GM03348 (cell line): ENCODE measurements at places on chromosomes 2 and 18.

DNA sequence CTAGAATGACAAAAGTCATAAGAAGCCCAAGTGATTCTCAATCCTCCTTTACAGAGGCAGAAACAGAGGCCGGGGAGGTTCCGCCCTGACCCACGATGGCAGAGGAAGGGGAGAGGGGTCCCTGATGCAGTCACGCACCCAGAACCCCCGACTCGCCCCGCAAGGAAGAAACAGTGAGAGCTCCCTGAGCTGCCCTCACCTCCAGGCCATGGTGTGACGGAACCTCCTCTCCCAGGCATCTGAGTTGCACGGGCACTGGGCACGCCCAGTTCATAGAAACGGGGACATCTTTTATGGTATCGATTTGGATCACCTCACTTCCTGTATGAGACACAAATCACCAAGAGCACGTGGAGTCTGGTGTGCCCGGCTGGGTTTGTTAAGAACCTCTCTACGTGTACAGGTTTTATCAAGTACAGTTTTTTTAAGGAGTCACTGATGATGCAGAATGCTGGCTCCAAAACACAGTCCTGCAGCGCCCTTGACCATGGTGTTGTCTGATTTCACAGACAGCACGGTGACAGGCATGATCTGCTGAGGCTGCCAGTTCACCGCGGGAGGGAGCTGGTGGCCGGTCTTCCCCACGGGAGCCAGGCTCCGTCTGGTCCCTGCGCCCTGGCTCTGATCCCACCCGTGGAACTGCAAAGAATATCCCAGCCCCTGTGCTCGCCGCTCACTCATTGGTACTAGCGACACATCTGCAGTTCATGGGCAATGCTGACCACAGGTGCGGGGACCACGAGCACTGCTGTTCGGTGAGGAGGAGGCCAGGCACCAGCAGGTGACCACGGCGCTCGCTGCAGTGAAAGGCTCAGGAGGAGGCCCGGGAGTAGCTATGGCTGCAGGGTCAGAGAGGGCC is 35.6 kb downstream of the PXDN start:
- no peak for DNase-seq

DNA sequence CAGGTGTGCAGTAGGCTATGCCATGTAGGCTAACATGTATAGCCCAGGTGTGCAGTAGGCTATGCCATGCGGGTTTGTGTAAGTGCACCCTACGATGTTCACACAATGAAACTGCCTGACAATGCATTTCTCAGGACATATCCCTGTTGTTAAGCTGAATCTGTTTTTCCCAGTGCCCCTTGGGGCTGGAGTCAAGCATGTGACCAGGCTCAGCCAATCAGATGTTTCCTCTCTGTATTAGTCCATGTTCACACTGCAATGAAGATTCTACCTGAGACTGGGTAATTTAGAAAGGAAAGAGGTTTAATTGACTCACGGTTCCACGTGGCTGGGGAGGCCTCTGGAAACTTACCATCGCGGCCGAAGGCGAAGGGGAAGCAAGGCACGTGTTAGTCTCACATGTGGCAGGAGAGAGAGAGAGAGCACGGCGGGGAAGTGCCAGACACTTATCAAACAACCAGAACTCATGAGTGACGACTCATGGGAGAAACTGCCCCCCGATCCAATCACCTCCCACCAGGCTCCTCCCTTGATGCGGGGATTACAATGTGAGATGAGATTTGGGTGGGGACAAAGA is 24.2 kb downstream of the ITM2C start:
- no peak for DNase-seq

- DNase-seq, result peak; percentile 5
These were observed 421.5 kb upstream of the MEIS1 start for GRCh38 chr2:66013456-66013855.

DNA sequence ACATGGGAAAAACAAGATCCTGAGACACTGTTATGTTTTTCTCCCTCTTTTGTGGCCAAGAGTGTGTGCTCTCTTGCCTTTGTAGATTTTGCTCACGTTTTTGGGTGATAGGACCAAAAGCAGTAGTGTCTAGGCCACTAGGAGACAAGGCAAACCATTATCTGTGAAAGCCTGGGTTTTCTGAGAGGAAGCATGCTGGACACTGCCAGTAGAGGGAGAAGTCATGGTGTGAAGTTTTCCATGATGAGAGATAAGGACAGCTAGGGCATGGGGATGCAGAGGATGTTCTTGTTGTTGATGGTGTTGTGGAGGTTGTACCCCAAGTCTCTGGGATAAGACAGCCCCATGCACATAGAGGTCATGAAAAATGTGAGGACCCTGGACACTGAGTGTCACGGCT is 285.3 kb downstream of the SOX11 start:
- DNase-seq, result no peak

- no peak for DNase-seq
These were observed 200.6 kb upstream of the MEX3C start for GRCh38 chr18:51398104-51398503.

DNA sequence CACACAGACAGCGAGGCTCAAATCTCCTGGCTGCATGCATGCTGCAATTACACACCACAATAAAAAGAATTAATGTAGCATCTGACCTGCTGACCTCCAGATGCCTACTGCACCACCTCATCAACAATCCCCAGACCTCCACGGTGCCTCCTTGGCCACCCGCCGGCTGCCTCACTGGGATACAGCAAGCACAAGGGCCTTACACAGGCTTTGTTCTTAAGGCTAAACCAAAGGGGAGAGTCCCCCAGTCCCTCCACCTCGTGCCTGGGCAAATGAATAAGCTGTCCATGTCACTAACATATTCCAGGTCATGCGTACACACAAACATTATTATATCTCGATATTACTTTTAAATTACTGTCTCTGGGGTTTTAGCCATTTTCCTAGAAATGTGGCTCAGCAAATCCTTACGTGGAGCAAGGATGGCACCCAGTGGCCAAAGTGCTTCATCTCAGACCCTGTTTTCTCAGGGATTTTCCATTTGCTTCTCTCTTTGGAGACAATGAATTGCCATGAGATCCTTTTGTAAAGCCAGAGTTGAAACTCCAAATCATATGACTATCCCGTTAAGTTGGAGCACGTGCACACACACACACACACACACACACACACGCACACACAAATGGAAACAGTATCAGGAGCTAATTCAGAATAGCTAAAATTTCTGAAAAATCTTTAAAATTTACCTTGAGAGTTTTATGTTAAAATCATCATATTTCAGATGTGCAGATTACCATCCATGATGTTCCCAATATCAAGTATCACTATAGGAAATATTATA is 313.8 kb downstream of the PDE11A start:
- DNase-seq, result peak; percentile 53

DNA sequence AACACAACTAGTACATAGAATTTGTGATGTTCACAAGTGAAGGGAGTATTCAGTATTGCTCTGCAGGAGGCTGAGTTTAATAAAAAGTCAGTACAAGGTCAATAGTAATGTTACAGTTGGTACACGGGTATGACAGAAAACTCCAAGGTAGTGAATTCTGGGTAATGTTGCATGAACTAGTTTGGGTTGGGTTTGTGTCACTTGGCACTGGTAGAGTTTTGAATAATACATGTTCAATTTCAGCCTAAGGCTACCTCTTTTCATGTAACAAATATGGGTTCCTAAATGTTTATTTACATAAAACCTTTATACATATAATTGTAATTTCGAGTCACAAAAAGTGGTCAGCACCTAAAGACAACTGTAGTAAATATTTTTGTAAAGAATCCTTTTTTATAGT is 19.4 kb downstream of the CTIF start:
- DNase-seq, result no peak

DNA sequence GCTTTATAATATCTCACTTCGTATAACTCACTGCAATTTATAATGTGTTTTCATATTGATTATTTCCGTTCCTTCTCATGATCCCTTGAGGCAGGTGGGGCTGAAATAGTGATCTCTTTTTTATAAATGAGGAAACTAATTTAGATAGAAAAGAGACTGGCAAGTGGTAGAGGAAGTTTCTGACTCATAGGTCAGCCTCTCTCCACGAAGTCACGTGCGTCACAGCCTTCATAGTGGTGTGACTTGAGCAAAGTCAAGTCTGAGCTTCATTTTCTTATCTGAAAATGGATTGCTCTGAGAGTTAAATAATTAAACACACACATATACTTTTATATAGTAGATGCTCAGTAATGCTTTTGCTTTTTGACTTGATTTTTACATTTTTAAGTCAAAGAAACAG is 19.9 kb downstream of the ABCG5 start:
- DNase-seq, result peak; percentile 32

- DNase-seq, result no peak
These were observed 79.1 kb upstream of the ZFP36L2 start for GRCh38 chr2:43305517-43305916.

DNA sequence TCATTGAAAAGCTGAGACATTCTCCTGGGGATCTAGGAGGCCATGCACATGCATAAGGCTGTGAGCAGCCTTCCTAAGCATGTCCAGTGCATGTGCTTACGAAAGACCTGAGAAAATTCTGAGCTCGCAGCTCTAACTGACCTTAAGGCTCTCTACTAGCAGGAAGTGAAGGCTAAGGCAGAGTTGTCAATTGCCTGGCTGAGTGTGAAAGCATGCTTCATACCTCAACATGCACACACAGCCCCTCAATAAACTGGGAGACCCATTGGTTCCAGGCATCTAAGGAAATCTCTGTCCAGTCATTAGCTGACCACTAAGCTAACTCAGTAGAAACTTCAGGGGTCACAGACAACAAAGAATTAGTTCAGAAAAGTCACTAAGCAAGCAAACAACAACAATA is 42.0 kb downstream of the ALPK2 start:
- no peak for DNase-seq

DNA sequence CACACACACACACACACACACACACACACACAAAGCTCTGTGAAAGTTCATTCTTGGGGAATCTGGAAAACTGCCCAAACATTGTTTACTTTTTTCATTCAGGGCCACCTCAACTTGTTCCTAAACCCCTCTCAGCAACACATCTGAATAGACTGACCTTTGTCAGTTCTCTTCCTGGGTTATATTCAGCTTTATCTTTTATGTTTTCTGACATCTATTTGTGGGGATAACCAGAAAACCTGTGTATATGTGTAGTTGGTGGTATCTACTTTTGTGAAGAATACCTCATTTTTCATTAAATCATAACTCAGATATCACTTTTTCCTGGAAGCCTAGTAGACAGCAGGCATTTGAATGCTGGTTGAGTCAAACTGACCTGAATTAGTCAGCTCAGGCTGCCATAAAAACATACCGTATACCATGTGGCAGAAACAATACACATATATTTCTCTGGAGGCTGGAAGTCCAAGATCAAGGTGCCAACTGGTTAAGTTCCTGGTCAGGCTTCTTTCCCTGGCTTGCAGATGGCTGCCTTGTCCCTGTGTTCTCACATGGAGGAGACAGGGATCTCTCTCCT is 11.0 kb upstream of the RNF144A start:
- no peak for DNase-seq

- no peak for DNase-seq
These were observed 13.3 kb downstream of the COL4A3 start for GRCh38 chr2:227177592-227178336.

GRCh38 chr2:43293744-43294695 is 67.6 kb upstream of the ZFP36L2 start:
- peak; percentile 91 for DNase-seq

- DNase-seq, result peak; percentile 5
These were observed 97.1 kb downstream of the COL5A2 start for GRCh38 chr2:189082376-189082975.

DNA sequence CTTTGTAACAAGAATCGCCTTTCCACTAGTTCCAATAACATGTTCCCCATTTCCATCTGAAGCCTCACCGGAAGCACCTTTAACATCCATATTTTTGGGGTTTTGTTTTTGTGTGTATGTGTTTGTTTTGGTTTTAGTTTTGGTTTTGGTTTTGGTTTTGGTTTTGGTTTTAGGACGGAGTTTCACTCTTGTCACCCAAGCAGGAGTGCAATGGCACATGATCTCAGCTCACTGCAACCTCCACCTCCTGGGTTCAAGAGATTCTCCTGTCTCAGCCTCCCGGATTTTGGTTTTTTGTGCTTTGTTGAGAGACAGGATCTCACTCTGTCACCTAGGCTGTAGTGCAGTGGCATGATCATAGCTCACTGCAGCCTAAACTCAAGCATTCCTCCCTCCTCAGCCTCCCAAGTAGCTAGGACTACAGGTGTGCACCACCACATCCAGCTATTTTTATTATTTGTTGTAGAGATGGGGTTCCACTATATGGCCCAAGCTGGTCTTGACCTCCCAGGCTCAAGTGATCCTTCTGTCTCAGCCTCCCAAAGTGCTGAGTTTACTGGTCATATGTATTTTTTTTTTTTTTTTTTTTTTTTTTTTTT is 36.3 kb downstream of the TGOLN2 start:
- no peak for DNase-seq

DNA sequence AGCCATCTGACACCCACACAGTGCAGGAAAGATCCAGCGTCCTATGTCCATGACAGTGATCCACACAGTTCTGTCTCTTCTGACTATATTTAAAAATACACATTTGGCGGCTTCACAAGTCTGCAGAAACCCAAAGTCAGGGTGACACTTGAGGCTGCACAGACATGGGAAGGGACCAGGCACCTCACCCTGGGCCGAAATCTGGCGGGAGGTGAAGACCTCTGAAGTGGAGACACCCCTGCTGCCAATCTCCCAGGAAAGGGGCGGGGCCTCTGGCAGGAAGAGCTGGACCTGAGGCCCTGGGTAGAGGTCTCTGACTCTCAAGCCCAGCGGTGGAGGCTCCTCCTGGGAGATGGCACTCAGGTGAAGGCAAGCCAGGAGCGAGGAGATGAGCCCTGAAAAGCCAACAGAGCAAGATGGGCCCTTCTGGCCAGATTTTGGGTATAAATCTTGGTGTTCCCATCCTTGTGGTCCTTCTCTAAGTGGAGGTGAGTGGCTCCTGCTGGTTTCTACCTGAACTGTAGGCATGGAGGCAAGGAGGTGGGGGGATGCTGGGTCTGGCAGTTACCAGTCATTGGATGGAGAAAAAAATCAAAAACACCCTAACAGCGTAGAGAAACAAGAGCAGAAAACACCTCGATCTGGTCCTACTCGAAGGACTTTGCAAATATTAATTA is 248.4 kb downstream of the HDAC4 start:
- DNase-seq, result no peak

DNA sequence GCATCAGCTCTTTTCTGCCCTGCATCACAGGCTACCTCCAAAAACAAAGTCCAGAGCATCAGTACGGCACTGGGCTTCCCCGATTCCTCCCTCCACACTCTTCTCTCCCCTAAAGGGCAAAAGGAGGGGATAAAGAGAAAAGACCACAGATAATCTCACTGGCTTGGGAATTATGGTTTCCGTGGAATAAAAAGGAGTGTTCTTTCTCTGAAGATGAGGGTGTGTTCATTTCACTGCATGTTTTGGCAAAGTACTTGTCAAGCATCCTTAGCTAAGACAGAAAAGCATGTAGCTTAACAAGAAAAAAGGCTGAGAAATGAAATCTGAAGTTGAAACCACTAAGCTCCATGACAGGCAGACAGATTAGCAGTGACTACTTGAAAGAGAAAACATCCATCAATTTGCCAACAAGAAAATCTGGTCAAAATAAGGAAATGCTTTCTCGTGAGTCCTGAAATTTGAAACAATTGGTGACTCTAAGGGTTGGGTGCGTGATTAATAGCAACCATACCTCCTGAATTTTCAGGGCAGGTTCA is 20.6 kb upstream of the DSG3 start:
- DNase-seq, result no peak
